ENCODE measurements at places on chromosomes 1 and 21. TPM values are rescaled to one million over a fixed set of nuclear protein-coding genes. Genes with fewer than 3 reads are reported as not detected.
A peak's percentile ranks its signal among the peaks of the same experiment; 100 is the strongest.

- no peak overlapping the region for H3K4me3 ChIP-seq
- no peaks in the 10 kb centered on the region for H3K4me1 ChIP-seq
- H3K27ac ChIP-seq, result no peak overlapping the region
- H3K27me3 ChIP-seq, result peaks cover 1% of the 10 kb centered on the region
- no peak for DNase-seq
Measured at GRCh38 chr1:4689271-4689935, 35.0 kb downstream of the AJAP1 start.

- no peaks in the 10 kb centered on the region for H3K36me3 ChIP-seq
- H3K4me3 ChIP-seq, result no peak overlapping the region
- peaks cover 4% of the 10 kb centered on the region for H3K27me3 ChIP-seq
- H3K27ac ChIP-seq, result no peak overlapping the region
- DNase-seq, result no peak
Measured at GRCh38 chr1:62327360-62328055, 8.3 kb upstream of the KANK4 start.

GRCh38 chr1:200973937-200974657 lies 49.4 kb downstream of the KIF21B start:
- no peaks in the 10 kb centered on the region for H3K27me3 ChIP-seq
- H3K4me1 ChIP-seq, result no peaks in the 10 kb centered on the region
- DNase-seq, result no peak
- H3K4me3 ChIP-seq, result no peak overlapping the region
- H3K27ac ChIP-seq, result no peak overlapping the region

DNA sequence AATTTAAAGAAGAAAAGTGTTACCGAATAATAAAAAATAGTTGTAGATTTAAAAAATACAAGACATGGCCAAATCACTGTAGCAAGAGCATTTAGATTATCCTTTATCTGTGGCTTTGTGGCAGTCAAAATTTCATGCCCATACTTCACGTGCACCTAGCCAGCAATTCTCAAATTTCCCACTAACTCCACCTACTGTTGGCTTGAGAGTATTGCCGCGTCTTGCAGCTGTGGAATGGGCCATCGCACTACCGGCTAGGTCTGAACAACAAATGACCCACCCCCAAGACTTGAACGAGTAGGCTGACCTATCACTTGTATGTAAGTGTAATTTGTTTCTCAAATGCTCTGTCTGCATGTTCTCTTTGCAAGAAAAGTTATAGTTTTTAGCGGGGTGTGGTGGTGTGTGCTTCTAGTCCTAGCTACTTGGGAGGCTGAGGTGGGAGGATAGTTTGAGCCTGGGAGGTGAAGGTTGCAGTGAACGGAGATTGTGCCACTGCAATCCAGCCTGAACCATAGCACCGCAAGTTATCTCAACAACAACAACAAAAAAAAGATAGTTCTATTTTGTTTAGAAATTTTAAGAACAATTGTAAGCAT lies 4.1 kb downstream of the KRTAP13-4 start:
- no peak overlapping the region for H3K27ac ChIP-seq
- no peaks in the 10 kb centered on the region for H3K4me1 ChIP-seq
- H3K27me3 ChIP-seq, result peaks cover 26% of the 10 kb centered on the region
- H3K4me3 ChIP-seq, result no peak overlapping the region

DNA sequence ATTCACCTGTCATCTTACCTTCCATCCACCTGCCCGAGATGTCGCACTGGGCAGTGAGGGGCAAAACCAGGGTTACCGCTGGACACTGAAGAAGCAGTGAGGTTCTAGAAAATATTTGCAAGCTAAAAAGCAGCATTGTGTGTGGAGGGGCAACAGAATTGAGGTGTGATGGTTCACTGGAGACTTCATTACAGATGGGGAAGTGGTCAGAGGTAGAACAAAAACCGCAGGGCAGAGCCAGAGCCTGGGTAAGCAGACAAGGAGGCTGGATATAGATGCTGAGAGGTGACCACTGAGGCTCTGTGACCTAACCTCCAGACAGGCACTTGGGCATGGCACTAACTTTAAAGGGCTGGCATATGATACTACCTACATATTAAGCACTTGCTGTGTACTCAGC lies 363.9 kb upstream of the PROX1 start:
- H3K27ac ChIP-seq, result no peak overlapping the region
- no peaks in the 10 kb centered on the region for H3K27me3 ChIP-seq
- DNase-seq, result no peak
- no peak overlapping the region for H3K4me3 ChIP-seq
- H3K36me3 ChIP-seq, result no peaks in the 10 kb centered on the region

Gene NUP210L
- 0.19 TPM for total RNA-seq

GRCh38 chr1:62437273-62437940 lies 558 bp downstream of the USP1 start:
- H3K27ac ChIP-seq, result peak overlapping the region; percentile 100
- peaks cover 48% of the 10 kb centered on the region for H3K4me1 ChIP-seq
- no peak for DNase-seq
- no peaks in the 10 kb centered on the region for H3K27me3 ChIP-seq
- H3K36me3 ChIP-seq, result peaks cover 4% of the 10 kb centered on the region
- H3K4me3 ChIP-seq, result peak overlapping the region; percentile 91

DNA sequence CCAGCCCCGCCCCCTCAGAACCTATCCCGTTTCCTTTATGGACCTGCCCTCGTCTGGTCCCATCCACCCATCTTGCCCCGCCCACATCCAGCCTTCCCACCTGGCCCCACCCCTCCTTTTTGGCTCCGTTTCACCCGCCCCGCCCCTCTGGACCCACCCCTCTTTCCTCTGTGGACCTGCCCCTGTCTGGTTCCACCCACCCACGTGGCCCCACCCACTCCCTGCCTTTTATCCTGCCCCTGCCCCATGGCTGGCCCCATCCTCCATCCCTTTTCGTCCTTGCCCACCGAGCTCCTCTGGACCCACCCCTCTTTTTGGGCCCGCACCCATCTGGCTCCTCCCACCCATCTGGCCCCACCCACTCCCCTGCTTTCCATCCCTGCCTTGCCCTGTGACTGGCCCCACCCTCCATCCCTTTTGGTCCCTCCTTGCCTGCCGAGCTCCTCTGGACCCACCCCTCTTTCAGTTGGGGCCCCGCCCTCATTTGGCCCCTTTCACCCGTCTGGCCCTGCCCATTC lies 177.3 kb downstream of the CAMTA1 start:
- no peaks in the 10 kb centered on the region for H3K36me3 ChIP-seq
- H3K4me1 ChIP-seq, result peaks cover 25% of the 10 kb centered on the region
- no peak for DNase-seq
- H3K4me3 ChIP-seq, result peak overlapping the region; percentile 44
